Endothelial cell of coronary artery (primary cell): ENCODE measurements at places on chromosomes 5 and 9. TPM values are rescaled to one million over a fixed set of nuclear protein-coding genes. Genes with fewer than 3 reads are reported as not detected.

The RASGEF1C gene
- not detected in 2 replicates for total RNA-seq

The MFAP3 gene
- 76.8 and 105 TPM in 2 replicates for total RNA-seq

The MELK gene
- 13.8 and 28.4 TPM in 2 replicates for total RNA-seq

The PCDHGB3 gene
- total RNA-seq: 3.1 and 4.0 TPM in 2 replicates

The SETD9 gene
- total RNA-seq: 4.0 and 10.3 TPM in 2 replicates

The MIER3 gene
- total RNA-seq: 12.7 and 15.6 TPM in 2 replicates
